ENCODE measurements at places on chromosomes 5 and 9.

- DNase-seq, result no peak
These were observed 126.0 kb upstream of the MAN2A1 start for GRCh38 chr5:109563739-109564138.

DNA sequence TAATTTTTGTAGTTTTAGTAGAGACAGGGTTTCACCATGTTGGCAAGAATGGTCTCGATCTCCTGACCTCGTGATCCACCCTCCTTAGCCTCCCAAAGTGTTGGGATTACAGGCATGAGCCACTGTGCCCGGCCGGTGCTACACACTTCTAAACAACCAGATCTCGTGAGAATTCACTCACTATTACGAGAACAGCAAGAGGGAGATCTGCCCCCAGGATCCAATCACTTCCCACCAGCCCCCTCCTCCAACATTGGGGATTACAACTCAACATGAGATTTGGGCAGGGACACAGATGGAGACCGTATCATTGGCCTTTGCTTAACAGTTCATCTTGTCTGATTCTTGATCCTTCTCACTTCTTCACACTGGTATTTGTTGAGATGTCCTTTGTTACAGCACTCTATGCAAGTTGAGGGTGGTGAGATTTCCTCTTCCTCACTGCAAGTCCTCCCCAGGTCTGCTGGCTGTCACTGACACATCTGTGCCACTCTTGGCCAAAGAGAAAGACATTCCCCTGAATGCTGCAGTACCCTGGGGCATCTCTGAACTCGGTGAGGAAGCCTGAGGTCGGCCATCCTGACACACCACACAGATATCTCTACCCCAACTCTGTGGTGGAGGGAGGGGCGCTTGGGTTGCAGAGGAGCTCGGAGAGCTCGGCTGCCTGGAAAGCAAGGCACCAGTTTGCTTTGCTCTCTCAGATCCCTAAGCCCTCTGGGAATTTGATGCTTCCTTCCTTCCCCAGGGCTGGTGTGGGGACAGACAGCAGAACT is 4.2 kb upstream of the SUB1 start:
- no peak for DNase-seq

DNA sequence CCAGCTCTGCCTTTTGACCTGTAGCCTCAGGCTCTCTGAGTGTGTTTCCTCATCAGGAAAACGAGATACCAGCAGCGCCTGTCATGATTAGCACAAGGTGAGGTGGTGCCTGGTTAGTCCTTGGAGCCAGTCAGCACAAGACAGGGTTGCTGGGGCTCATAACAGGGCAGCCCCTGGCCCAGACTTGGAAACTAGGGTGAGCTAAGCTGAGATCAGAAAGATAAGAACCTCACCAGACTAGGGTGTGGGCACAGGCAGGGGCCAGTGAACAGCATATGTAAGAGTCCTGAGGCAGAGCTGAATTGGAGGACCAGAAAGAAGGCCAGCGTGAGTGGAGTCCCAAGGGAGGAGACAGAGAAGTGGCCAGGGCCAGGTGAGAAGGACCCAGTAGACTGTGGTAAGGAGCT is 42.7 kb upstream of the FUBP3 start:
- no peak for DNase-seq

DNA sequence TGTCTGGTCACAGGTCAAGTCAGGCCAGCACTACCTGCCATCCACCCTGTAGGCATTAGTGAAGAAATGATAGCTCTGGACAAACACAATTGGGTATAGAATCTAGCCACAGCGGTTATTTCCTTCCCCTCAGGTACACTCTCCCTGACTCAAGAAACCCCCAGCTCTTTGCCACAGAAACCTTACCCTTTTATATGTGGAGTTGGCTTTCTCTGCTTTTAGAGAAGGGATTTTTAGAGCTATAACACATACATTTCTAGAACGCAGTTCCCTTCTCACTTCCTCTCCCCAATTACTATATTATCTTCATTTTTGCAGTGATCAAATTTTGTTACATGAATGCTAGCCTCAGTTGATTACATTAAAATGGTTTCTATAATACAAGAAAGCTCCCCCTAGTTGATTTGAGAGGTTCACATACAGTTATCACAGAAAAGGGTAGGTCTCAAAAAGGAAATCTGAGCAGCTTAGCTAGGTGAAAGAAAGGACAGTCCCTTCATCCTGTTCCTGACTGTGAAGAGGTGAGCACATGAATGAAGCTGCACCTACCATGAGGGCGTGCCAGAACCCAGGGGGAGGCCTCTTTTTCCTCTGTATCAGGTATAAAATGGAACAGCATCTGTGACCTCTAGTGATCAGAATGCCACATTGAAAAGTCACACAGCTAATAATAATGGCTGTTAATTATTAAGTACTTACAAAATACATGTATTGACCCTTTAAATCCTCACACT is 425.6 kb downstream of the KIAA0825 start:
- DNase-seq, result no peak

DNA sequence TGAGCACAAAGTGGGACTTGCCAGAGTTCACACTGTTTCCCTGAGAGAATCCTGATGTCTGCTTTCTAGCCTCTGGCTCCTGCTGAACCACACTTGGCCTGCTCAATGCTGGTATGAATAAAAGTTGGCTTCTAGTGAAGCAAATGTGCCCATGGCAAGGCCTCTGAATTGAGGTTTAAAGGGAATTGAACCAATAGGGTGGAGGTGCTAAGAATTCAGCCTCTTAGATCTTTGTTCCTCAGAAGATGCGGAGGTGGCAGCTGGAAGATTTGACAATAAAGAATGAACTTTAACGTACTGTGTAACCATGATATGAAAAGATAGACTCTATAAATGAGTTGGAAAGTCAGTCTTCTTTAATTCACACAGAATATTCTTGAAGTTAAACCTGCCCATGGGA is 57.2 kb downstream of the RASGRF2 start:
- no peak for DNase-seq

- no peak for DNase-seq
These were observed 305.7 kb downstream of the ACTL7B start for GRCh38 chr9:108550106-108550505.

DNA sequence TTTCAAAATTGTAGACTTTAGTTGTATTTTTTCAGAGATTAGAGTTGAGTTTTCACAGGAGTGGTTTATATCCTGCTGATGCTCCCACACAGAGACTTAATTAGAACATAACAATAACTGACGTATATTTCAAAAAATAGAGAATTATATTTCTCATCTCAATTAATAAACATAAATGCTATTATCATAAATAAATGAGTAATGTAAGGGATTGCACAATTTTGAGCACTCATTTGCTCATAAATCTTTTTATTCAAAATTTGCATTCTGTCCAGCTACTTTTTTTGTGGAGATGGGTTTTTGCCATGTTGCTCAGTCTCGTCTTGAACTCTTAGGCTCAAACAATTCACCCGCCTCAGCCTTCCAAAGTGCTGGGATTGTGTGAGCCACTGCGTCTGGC is 515.7 kb upstream of the RORB start:
- no peak for DNase-seq

DNA sequence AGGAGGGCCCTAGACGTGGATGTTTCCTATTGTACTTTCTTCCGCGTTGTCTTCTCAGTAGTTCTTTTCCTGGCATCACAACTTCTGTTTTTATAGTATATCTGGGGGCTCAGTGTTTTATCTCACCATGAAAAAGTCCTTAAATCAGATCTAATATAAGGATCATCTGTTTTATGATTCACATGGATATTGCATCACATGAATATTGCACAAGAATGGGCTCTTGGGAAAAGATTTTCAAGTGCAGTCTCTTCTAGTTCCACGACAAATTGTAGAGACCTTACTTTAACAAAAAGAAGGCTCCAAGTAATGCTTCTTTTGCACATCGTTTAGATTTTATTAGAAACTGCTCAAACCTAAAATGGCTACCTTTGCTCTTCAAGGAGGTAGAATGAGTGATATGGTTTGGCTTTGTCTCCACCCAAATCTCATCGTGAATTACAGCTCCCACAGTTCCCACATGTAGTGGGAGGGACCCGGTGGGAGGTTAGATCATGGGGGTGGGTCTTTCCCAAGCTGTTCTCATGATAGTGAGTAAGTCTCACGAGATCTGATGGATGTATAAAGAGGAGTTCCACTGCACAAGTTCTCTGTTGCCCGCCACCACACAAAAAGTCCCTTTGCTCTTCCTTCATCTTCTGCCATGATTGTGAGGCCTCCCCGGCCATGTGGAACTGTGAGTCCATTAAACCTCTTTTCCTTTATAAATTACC is 53.7 kb upstream of the FAM120A start:
- DNase-seq, result no peak

GRCh38 chr9:109483744-109484429 is 14.2 kb downstream of the PTPN3 start:
- DNase-seq, result no peak

- no peak for DNase-seq
These were observed 119.8 kb downstream of the TENT4A start for GRCh38 chr5:6832994-6833393.

DNA sequence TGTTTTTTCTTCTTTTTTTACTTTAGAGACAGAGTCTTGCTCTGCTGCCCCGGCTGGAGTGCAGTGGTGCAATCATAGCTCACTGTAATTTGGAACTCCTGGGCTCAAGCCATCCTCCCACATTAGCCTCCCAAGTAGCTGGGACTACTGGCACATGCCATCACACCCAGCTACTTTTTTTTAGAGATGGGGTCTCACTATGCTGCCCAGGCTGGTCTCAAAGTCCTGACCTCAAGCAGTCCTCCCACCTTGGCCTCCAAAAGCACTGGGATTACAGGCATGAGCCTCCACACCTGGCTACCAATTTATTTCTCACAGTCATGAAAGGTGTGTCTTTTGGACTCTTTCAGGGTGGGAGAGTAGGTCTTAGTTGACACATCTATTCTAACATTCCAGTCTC is 83.0 kb upstream of the FAM120A start:
- DNase-seq, result no peak

- no peak for DNase-seq
These were observed 115.6 kb upstream of the ADAMTSL1 start for GRCh38 chr9:18358325-18358724.

DNA sequence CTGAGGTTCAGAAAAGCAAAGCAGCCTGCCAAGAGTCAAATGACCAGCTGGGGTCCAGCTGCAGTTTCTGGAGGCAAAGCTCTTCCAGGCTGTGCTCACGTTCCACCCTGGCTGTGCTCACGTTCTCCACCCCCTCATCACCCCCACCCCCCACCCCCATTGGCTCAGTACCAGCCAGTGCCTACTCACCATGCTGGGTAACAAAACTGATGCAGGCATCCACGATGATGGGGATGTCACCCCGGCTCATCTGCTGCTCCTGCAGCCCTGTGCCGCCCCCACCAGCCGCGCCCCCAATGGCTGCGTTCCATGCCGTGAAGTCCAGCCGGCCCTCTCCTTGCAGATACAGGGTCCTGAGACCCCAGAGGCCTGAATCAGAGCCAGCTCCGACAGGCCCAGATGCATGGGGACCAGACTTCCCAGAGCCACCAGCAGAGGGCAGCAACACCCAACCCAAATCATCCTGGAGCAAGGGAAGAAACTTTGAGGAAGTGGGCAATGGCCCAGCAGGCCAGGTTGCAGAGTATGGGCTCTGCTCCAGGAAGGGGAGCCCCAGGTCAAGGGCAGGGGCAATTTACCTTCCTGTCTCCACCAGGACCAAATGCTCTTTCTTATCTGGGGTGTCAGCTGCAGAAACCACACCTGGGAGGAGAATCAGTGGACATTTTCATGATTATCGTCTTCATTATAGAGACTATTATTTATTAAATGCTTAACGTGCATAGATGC is 13.7 kb upstream of the FCHSD1 start:
- DNase-seq, result peak; percentile 81

DNA sequence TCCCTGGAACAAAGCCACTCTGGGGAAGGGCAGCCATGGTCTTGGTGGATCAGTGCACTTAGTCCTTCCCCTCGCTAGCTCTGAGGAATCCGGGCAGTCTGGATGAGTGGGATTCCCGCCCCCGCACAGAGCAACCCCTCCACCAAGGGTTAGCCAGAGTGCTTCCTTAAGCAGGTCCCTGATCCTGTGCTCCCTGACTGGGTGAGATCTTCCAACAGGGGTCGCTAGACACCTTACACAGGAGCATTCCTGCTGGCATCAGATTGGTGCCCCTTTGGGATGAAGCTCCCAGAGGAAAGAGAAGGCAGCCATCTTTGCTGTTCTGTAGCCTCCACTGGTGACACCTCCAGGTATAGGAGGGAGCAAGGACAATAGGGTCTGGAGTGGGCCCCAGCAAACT is 228.8 kb downstream of the AP3B1 start:
- peak; percentile 7 for DNase-seq

- no peak for DNase-seq
These were observed 87.0 kb downstream of the ANGPTL2 start for GRCh38 chr9:127035423-127035822.

GRCh38 chr5:33439905-33440481 is 772 bp upstream of the TARS1 start:
- no peak for DNase-seq

DNA sequence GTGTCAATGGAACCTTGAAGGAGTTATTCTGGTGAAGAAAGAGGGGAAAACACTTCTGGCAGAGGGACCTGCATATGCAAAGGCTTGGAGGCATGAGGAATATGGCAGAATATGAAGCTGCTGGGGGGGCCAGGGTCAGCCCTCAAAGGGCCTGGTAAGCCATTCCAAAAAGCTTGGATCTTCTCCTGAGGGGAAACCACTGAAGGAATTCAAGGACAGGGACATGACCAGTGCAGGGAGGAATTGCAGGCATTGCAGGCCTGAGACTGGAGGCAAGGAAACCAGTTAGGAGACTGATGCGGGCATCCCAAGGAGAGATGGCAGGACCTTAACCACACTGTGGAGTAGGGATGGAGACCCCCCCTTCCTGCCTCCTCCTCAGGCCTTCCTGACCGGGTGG is 21.4 kb downstream of the ENHO start:
- DNase-seq, result no peak

- no peak for DNase-seq
These were observed 323.0 kb downstream of the TMEM167A start for GRCh38 chr5:82754036-82754746.

GRCh38 chr9:108395421-108395820 is 460.4 kb downstream of the ACTL7B start:
- no peak for DNase-seq

DNA sequence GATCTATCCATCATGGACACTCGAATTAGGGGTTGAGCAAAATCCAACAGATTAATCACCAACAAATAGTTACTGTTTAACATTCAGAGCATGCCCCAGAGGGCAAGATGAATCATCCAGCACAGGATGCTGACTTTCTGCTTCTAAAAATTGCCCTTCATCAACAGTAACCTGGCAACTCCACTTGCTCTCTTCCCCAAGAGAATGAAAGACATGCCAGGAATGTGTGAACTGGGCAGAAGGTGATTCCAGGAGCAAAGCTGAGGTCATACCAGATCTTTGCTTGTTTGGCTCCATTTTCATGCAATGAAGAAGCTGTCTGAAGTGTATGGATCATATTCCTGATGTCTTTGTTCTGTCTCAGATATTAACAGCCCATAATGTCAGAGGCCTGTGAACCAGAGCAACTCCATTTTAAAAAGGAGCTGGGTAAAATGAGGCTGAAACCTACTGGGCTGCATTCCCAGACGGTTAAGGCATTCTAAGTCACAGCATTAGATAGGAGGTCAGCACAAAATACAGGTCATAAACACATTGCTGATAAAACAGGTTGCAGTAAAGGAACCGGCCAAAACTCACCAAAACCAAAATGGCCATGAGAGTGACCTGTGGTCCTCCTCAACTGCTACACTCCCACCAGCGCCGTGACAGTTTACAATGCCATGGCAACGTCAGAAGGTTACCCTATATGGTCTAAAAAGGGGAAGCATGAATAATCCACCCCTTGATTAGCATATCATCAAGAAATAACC is 2.5 kb upstream of the ZNF367 start:
- DNase-seq, result no peak

GRCh38 chr9:83304686-83305085 is 233.5 kb downstream of the FRMD3 start:
- no peak for DNase-seq
